ENCODE measurements at places on chromosomes 12 and 14. TPM values are rescaled to one million over a fixed set of nuclear protein-coding genes. Genes with fewer than 3 reads are reported as not detected.
A peak's percentile ranks its signal among the peaks of the same experiment; 100 is the strongest.

GRCh38 chr12:32548691-32549281 lies 130.3 kb upstream of the DNM1L start:
- H3K4me1 ChIP-seq, result peaks cover 23% of the 10 kb centered on the region
- peaks cover 1% of the 10 kb centered on the region for H3K27me3 ChIP-seq
- peak overlapping the region; percentile 33 for H3K27ac ChIP-seq
- no peaks in the 10 kb centered on the region for H3K36me3 ChIP-seq
- no peak overlapping the region for H3K4me3 ChIP-seq
- DNase-seq, result no peak

DNA sequence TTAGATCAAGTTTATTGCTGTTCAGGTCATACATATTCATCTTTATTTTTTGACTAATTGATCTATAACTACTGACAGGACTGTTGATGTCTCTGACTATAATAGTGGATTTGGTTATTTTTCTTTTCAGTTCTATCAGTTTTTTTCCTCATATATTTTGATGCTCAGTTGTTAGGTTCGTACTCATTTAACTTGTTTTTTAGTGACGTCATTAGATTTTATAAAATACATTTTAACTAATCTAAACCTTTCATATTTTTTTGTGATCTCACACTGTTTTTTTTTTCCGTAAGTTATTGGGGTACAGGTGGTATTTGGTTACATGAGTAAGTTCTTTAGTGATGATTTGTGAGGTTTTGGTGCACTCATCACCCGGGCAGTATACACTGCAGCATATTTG lies 841.2 kb upstream of the FBXO33 start:
- H3K36me3 ChIP-seq, result no peaks in the 10 kb centered on the region
- H3K27ac ChIP-seq, result no peak overlapping the region
- no peaks in the 10 kb centered on the region for H3K4me1 ChIP-seq
- no peak for DNase-seq
- H3K4me3 ChIP-seq, result no peak overlapping the region

- no peak for DNase-seq
- peaks cover 4% of the 10 kb centered on the region for H3K27me3 ChIP-seq
- H3K4me1 ChIP-seq, result peaks cover 9% of the 10 kb centered on the region
- no peaks in the 10 kb centered on the region for H3K36me3 ChIP-seq
- peak within 1 kb of the TSS; percentile 95 for H3K4me3 ChIP-seq
These were observed at the start of gene APOF for GRCh38 chr12:56362130-56363059. Gene APOF, minus strand, starts transcription at chr12:56362857. Its CDS starts 112 bp downstream, at chr12:56362745.

DNA sequence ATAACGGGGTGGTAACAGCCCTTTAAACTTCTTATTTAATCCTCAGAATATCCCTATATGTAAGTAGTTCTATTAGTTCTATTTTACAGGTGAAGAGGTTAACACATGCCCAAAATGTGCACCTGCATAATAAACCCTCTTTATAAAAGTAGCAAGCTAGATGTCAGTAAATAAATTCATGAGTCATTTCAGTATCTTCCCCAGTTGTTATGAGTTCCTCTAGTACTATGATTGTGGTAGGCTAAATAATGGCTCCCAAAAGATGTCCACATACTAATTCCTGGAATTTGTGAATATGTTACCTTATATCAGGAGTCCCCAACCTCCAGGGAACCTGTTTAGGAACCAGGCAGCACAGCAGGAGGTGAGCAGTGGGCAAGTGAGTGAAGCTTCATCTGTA lies 106.5 kb downstream of the TMTC3 start:
- no peak overlapping the region for H3K27ac ChIP-seq
- H3K4me3 ChIP-seq, result no peak overlapping the region
- DNase-seq, result no peak

GRCh38 chr12:71160585-71160984 lies 2.8 kb upstream of the TSPAN8 start:
- no peak overlapping the region for H3K4me3 ChIP-seq
- DNase-seq, result no peak
- H3K4me1 ChIP-seq, result peaks cover 2% of the 10 kb centered on the region
- H3K27ac ChIP-seq, result no peak overlapping the region
- H3K27me3 ChIP-seq, result peaks cover 2% of the 10 kb centered on the region

- no peaks in the 10 kb centered on the region for H3K36me3 ChIP-seq
- H3K4me3 ChIP-seq, result no peak overlapping the region
- no peak overlapping the region for H3K27ac ChIP-seq
- H3K27me3 ChIP-seq, result peaks cover 1% of the 10 kb centered on the region
- no peak for DNase-seq
These were observed 15.0 kb downstream of the WSCD2 start for GRCh38 chr12:108144080-108144479.

LTBP2 gene
- total RNA-seq, result 1.9 TPM

BCL2L2 gene
- 22.0 TPM for total RNA-seq

DNA sequence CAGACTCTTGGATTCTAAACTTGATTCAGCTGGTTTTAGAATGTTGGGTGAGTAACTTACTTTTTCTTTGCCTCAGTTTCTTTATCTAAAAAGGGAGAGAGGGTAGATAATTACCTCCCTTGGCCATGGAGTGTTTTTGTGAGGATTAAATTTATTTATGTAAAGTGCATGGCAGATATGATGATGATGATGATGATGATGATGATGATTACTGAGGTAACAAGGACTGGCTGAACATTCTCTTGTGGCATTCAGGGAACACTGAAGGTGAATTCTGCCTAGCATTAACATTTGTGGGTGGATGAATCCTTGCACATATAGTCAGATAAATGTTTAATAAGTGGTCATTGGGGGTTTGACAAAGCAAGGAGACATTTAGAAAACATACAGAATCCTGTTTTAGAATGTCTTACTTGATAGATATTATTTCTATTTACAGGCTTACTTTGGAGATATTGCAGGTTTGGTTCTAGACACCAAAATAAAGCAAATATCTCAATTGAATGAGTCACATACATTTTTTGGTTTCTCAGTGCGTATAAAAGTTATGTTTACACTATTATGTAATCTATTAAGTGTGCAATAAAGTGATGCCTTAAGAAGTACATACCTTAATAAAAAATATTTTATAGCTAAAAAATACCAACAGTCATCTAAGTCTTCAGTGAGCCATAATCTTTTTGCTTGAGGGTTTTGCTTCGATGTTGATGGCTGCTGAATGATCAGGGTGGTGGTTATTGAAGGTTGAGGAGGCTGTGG lies 123.2 kb downstream of the SNAPC1 start:
- DNase-seq, result no peak
- peaks cover under 1% of the 10 kb centered on the region for H3K4me1 ChIP-seq
- H3K27ac ChIP-seq, result no peak overlapping the region
- no peak overlapping the region for H3K4me3 ChIP-seq

IKZF4 gene
- total RNA-seq, result 3.0 TPM

- no peaks in the 10 kb centered on the region for H3K27me3 ChIP-seq
- H3K27ac ChIP-seq, result no peak overlapping the region
- H3K36me3 ChIP-seq, result no peaks in the 10 kb centered on the region
- no peak for DNase-seq
These were observed 34.7 kb downstream of the PPP1R12A start for GRCh38 chr12:79900199-79900598.

ALX1 gene
- total RNA-seq, result 3.1 TPM

DNA sequence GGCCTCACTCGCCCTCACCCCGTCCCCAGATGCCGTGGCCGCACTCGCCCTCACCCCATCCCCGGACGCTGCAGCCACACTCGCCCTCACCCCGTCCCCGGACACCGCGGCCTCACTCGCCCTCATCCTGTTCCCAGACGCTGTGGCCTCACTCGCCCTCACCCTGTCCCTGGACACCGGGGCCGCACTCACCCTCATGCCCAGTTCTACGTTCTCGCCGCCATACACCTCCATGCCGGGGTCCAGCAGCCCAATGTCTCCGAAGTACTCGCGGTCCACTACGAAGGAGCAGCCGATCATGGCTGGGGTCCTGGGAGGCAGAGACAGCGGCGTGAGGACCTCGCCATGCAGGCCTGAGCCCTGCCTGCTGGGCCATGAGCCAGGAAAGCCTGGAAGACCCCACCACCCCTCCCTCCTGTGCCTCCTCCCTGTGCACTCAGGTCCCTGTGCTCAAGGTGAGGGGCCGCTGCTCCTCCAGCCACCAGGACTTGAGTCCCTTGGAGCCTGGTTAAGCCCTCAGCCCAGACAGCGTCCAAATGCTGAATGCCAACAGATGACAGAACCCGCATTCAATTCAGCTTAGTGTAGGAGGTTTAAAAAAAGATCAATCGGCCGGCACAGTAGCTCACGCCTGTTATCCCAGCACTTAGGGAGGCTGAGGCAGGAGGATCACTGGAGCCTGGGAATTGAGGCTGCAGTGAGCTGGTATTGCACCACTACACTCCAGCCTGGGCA lies 81.5 kb downstream of the GALNT9 start:
- no peak overlapping the region for H3K4me3 ChIP-seq
- H3K27me3 ChIP-seq, result peaks cover 6% of the 10 kb centered on the region
- H3K27ac ChIP-seq, result no peak overlapping the region
- DNase-seq, result no peak
- H3K36me3 ChIP-seq, result no peaks in the 10 kb centered on the region

OLR1 gene
- not detected for total RNA-seq

DNA sequence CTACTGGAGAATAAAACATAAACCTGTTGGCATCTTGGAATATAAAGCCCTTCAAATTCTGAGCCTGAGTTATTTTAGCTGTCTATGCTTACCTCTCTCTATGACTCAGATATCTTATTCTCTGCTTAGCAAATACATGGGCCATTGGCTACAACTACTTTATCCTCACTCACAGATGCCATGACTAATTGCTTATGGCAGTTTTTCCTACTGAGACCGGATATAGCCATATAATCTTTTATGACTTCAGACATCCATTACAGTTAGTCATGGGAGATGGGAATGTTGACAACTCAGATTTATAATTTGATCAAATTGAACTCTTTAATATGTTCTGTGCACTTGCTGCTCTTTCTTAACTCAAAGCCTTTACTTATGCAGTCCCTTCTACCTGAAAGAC lies 502.4 kb upstream of the ATP2B1 start:
- peaks cover 9% of the 10 kb centered on the region for H3K36me3 ChIP-seq
- H3K27me3 ChIP-seq, result no peaks in the 10 kb centered on the region

SYCP3 gene
- total RNA-seq, result not detected

ADIPOR2 gene
- total RNA-seq, result 41.8 TPM

DNA sequence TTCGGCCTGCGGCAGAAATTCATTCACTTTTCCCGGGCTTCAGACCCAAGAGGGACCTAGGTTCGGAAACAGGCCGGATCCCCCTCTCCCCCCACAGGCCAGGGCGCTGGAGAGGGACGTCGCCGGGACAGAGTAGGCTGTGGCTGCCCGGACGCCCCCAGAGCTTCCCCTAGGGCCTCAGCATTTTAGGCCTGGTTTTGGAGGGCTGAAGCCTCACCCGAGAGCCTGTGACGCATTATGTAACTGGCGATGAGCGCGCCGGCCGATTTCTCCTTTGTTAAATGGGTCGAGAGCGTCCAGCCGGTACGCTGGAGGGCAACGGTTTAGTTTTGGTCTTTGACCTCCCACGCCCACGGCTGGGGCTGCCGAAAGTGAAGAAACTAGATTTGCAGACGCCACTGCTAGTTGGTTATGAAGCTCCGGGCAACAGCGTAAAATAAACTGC lies 657 bp downstream of the PEBP1 start:
- DNase-seq, result peak; percentile 30
- H3K27me3 ChIP-seq, result no peaks in the 10 kb centered on the region
- H3K4me3 ChIP-seq, result peak overlapping the region; percentile 92
- H3K27ac ChIP-seq, result peak overlapping the region; percentile 55
- peaks cover 12% of the 10 kb centered on the region for H3K36me3 ChIP-seq

DNA sequence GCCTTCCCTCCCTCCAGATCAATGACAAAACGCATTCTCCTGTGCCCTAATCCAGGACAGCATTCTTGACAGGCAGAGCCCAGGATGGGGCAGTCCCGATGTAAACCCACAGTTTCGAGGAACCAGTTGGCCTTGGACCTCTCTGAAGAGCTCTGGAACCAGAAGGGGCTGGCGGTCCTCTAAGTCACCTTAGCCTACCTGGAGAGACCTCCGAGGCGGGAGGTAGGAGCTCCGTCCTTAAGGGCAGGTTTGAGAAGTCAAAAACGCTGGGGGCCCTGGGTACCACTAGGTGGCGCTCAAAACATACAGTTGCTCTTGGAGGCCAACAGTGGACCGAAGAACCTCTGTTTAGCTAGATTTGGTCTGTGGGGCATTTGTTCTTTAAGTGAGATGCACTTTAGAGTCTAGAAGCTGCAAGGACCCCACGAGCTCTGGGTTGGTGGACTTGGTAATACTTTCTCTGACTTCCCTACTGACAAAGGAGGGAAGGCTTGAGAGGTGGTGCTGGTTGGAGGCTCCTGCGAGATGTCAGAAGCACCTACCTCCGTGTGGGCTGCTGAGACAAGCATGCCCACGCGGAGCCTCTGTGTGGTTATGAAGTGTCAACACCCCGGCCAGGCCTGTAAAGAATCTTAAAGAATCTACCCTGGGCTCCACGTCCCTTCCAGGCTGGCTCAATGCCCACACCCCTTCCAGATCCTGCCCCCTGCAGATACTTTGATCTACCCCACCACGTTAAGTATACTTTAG lies 74.8 kb upstream of the CHST11 start:
- no peak overlapping the region for H3K4me3 ChIP-seq
- no peaks in the 10 kb centered on the region for H3K4me1 ChIP-seq
- H3K36me3 ChIP-seq, result peaks cover 3% of the 10 kb centered on the region
- no peak overlapping the region for H3K27ac ChIP-seq

TAS2R43 gene
- total RNA-seq, result 0.62 TPM

C12orf54 gene
- not detected for total RNA-seq

GRCh38 chr12:123942911-123943648 lies 29.6 kb downstream of the CCDC92 start:
- H3K4me3 ChIP-seq, result peak overlapping the region; percentile 83
- no peak overlapping the region for H3K27ac ChIP-seq
- H3K27me3 ChIP-seq, result peaks cover 8% of the 10 kb centered on the region
- no peak for DNase-seq
- peaks cover 40% of the 10 kb centered on the region for H3K36me3 ChIP-seq
- H3K4me1 ChIP-seq, result peaks cover 4% of the 10 kb centered on the region

GRCh38 chr12:97359021-97359690 lies 103.4 kb upstream of the RMST start:
- no peak overlapping the region for H3K4me3 ChIP-seq
- peaks cover 5% of the 10 kb centered on the region for H3K27me3 ChIP-seq
- DNase-seq, result no peak
- H3K27ac ChIP-seq, result no peak overlapping the region

GRCh38 chr12:5188472-5188871 lies 144.8 kb downstream of the KCNA5 start:
- H3K4me3 ChIP-seq, result no peak overlapping the region
- H3K27me3 ChIP-seq, result no peaks in the 10 kb centered on the region
- H3K27ac ChIP-seq, result no peak overlapping the region
- H3K4me1 ChIP-seq, result no peaks in the 10 kb centered on the region

DNA sequence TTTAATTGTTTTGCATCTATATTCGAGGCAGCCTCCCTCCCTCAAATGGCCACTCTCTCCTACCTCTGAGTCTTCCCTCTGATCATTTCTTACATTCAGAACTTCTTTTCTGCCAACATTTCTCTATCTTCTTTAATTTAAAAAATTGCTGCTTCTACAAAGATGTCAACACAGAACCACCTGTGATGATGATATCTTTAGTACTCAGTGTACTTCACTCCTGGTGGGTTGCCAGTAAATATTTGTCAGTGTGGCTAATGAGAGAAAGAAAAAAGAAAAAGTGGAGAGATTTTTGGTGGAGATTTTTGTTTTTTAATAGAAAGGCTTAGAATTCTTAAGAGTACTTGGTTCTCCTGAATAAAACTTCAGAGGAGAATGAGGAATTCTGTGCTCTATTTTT lies 8.1 kb downstream of the RIC8B start:
- H3K27ac ChIP-seq, result no peak overlapping the region
- no peaks in the 10 kb centered on the region for H3K4me1 ChIP-seq
- no peak for DNase-seq
- H3K4me3 ChIP-seq, result no peak overlapping the region
- peaks cover 11% of the 10 kb centered on the region for H3K36me3 ChIP-seq

PABPN1 gene
- 191 TPM for total RNA-seq

DDHD1 gene
- 4.1 TPM for total RNA-seq

GRCh38 chr14:52154992-52155650 lies 86.3 kb upstream of the NID2 start:
- H3K27me3 ChIP-seq, result peaks cover 3% of the 10 kb centered on the region
- H3K4me3 ChIP-seq, result no peak overlapping the region
- peaks cover 7% of the 10 kb centered on the region for H3K4me1 ChIP-seq

All from endothelial cell (in vitro differentiated cells).